Effector CD4-positive, alpha-beta T cell (primary cell): ENCODE measurements at places on chromosomes 11 and 22.

DNA sequence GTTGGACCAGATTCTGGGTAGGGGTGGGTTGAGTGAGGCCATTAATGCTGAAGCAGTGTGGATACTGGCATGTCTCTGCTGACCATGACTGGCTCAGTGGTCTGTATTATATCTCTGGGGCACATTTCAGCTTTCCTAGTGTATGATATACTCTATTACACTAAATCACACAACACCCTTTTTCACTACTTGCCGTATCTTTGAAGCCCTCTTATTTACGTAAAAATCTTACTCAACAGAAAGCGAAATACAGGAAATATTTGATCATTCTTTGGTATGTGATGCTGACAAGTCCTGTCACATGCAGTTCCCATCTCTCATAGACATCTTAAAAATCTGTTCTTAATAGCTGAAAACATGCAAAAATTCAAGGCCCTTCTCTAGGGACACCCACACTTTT is 40.3 kb downstream of the OR5B17 start:
- DNase-seq: no peak

DNA sequence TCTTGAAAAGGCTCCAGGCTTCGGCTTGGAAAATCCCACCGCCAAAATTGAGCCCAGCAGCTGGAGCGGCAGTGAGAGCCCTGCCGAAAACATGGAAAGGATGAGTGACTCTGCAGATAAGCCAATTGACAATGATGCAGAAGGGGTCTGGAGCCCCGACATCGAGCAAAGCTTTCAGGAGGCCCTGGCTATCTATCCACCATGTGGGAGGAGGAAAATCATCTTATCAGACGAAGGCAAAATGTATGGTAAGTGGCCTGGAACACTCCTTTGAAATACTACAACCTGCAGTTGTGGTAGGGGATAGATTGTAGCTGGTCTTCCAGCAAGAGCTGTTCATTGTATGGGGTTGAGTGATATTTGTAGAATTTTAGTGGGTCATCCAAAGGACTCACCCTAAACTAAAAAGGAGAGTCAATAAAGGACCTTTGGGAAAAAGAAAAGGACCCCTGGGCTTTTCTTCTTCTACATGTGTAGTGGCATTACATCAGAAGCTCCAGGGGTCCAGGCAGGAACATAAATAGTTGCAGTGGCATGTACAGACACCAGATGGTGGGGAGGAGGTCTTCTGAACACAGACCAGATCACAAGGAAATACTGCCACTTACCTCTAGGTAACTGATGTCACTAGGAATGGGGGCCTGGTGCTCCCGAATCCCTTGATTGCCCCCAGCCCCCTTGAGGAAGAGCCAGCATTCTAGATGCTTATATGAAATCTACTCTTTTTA is 90.1 kb downstream of the TEAD1 start:
- no peak for DNase-seq

DNA sequence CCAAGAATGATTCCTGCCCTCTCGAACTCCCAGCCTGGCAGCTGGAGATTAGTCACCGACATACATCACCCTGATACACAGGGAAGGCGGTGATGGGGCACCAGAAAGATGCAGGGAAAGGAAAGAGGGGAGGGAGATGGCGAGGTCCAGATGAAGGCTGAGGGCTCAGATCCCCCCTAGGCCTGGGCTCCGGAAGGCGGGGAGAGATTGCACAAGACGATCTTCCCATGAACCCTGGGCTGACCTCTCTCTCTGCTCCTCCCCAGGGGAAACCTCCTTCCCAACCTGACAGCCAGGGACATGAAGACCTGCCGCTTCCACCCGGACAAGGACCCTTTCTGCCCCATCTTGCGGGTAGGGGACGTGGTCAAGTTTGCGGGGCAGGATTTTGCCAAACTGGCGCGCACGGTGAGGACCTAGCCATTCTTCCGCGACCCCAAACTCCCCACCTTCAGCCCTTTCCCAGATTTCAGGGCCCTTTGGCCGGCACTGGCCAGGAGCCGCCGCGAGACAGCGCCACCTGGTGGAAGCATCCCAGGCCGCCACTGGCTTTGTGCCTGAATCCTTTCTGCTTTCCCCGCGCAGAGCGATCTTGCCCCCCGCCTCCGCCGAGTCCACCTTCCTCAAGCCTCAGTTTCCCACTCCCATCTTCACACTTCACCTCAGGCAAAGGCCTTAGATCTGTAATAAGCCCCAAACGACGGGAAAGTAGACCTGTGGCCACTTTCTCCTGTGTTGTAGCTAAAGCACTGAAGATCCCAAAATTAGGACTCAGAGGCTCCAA is 11.5 kb downstream of the P2RX3 start:
- peak; percentile 53 for DNase-seq

DNA sequence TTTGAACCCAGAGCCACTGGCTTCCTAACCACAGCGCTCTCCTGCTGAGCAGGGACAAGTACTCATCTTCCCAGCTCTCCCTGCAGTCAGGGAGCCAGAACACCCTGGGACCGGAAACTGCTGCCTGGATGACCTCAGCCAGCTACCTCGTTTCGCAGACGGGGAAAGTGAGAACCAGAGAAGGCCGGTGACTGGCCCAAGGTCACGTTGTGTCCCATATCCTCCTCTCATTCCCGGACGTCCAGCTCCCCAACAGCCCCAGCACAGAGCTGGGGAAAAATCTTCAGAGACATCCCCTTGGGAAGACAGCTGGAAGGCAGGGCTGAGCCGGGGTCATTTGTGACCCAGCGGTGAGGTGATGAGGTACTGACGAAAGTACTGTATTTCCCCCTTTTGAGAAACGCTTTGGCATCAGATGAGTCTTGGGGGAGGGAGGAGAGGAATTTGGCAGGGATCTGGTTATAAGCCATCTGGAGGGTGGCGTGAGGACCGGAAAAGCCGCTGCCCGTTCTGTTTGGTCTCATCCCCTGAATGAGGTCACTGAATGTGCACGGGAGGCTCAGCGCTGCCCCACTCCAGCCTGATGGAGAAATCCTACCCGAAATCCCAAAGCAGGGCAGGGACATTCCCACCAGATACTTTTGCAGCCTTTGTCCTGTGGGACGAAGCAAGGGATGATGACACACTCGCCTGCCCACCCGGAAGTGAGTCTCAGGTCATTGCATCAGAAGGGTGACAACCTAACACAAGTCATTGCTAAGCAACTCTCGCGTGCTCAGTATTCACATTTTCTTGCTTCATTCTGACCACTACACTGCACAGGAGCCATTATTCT is 41.1 kb downstream of the LIF start:
- no peak for DNase-seq

DNA sequence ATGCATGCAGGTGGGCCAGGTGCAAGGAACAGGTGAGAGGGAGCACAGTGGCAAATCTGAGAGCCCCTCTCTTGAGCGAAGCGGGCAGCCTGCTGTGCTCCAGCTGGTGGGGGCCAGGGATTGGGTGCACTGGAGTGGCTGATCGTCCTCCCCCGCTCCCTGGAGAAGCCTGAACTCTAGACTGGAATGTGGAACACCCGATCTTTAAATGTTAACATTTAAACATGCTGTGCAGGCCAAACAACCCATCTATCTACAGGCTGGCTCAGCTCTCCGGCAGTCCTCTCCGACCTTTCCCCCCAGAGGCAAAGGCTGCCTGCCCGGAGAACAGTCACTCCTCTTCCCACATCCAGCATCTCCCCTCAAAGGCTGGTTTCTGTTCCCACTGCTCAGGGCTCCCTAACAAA is 5.1 kb downstream of the MRGPRF start:
- DNase-seq: no peak

- DNase-seq: no peak
Measured at GRCh38 chr11:104968856-104969776, 742 bp upstream of the CASP4 start.

- DNase-seq: no peak
Measured at GRCh38 chr11:34748036-34748435, 127.1 kb downstream of the EHF start.

DNA sequence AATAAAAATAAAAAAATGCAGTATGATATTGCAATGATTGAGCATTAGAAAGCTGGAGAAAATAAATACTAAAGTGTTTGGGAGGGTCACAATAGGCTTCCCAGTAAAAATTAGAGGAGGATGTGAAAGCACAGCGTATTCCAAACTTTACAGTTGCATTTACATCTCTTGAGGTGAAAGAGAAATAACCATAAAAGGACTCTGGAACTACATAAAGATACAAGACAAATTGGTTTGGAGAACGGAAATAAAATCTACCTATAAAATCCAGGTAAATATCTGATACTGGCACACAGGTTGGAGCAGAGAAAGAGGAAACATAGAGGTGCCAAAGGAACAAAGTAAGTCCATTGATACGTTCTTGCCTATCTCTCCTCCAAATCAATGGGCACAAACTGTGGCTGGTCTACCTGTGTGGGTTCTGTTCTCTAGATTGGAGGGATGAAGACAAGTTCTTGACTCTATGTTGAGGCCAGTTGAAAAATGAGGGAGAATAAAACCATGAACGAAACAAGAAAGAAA is at the start of gene MS4A12:
Gene MS4A12 (plus strand): TSS at position 291 of the 522 bp plus-strand sequence. CDS start 4,541 bp downstream, outside the sequence.
- no peak for DNase-seq

DNA sequence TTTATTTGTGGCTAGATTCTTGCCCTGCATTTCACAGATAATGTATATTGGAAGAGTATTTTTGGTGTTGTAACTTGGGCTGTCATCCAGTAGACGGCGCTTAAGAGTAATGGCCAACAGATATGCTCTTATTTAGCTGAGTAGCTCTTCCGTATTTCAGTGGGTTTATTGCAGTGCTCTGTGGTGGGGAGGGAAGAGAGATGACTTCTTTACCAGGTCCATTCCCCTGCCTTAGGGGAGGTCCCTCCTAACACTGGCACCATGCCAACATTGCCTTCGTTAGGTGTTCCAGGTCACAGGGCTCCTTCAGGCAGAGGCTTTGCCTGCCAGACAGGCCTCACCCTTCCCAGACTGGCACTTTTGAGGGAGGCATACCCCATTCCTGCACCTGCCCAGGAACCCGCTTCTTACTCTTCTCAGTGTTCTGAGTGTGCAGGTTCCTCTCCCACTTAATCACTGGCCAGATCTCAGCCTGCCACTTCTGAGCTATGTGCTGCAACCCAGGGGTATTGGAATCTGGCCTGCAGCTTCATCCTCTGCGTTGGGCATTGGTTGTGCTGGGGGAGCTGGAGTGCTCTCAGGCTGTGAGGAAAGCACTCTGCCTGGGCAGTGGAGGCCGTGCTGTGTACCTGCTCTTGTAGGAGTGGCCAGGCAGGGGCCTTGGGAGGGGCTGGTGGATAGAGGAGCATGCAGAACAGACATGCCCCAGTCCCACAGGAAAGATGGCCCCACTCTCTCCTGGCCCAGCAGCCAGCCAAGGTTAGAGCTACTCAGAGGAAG is 29.4 kb upstream of the SLN start:
- DNase-seq: no peak

DNA sequence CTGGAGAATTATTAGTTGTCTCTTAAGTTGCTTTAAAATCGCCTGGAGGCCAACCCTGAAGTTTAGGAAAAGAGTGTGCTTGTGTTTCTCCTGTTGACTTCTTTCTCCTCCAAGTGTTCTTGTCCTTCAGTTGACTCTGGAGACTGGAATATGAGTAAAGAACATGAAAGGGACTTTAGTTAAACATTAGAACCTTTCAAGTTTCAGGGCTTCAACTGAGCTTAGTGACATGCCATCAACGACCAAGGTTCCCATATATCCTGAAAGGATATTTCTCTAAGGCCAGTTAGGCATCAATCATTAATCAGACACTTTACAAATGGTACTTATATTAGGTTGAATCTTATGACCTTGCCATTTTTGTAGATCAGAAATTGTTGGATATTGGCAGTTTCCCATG is 70.0 kb downstream of the ZNRF3 start:
- DNase-seq: no peak

DNA sequence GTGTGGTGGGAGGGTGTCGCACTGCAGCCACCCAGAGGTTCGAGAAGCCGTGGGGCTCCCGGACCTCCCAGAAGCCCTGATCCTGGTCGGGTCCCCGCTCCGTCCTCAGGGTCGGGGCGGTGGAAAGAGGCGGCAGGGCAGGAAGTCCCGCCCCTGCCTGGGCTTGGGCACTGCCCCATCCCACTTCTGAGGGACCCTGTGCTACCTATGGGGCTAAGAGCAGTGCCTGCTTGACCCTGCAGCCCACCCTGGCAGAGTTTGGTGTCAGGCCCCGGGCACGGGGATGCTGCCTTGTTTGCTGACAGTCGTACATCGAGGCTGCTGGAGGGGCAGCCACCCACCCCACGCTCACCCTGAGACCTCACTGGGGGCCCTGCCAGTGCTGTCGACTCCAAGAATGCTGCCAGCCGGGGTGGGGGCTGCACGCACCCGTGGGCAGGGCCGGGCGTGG is 19.4 kb downstream of the RNH1 start:
- DNase-seq: no peak

DNA sequence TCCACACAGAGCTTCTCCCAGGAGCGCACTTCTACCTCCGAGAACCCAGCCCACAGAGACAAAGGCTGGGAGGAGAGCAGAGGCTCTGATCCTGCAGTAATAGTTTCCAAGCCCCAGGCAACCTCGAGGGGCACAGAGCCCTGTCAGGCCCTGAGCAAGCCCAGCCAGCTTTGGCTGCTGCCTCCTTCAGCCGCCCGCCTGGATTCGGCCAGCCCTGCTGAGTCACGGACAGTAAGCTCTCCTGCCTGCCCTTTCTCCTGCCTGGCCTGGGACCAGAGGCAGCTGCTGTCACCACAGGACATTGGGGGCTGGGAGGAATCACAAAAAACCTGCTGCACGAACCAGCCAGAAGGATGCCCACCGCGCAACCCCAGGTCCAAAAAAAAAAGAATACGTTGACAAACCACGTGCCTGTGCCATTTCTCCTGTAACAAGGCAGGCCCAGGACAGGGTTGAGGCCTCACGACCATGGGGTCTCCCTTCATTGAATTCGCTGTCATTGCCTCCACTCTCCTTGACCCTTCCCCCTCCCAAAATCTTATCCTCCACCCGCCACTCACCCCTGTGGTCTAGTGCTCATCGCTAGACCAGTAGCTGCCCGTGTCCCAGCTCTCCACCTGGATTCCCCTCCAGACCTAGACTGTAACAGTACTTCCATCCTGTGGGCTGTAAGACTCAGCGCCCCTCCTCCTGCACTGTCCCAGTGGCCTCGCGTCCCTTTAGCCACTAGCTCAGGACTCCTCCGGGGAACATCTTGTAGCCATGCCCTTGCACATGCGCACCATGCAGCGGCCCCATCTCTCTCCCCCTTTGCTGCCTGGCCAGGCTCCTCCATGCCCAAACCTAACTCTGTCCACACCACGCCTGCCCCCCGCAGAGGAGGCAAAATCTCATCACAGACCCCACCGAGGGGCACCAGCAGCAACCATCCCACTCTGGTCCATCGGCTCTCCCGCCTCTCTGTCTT is 7.4 kb upstream of the SLC22A12 start:
- DNase-seq: no peak
